ENCODE measurements at places on chromosomes 2 and 18.

- no peak for DNase-seq
Measured at GRCh38 chr18:40120796-40121391, 1834.1 kb upstream of the PIK3C3 start.

GRCh38 chr2:112794131-112794733 is 9.9 kb upstream of the IL1A start:
- peak; percentile 75 for DNase-seq

DNA sequence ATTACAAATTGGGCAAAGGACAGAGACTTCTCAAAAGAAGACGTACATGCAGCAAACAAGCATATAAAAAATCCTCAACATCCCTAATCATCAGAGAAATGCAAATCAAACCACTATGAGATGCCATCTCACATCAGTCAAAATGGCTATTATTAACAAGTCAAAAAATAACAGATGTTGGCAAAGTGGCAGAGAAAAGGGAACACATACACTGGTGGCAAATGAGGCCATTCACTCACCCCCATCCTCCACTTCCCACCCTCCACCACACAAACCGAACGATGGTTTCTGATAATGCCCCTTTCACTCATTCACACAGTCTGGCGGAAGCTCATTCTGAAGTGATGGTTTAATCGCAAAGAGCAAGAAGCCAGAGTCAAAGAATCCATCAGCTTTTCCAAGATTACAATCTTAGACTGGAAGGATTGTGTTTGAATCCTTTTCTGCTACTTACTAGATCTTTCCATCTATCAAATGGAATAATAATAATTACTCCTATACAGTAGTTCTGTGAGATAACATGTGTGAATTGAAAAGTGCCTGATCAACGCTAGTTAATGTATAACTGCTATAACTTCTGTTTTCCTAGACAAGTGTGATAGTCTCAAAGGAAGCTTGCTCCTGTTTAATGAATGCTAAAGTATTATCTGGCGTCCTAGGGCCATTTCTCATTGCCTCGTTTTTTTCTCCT is 16.9 kb upstream of the CD28 start:
- DNase-seq = no peak

GRCh38 chr2:27007416-27008374 is 25.1 kb upstream of the TMEM214 start:
- no peak for DNase-seq

GRCh38 chr2:238701341-238702206 is 146.3 kb upstream of the TWIST2 start:
- peak; percentile 1 for DNase-seq

DNA sequence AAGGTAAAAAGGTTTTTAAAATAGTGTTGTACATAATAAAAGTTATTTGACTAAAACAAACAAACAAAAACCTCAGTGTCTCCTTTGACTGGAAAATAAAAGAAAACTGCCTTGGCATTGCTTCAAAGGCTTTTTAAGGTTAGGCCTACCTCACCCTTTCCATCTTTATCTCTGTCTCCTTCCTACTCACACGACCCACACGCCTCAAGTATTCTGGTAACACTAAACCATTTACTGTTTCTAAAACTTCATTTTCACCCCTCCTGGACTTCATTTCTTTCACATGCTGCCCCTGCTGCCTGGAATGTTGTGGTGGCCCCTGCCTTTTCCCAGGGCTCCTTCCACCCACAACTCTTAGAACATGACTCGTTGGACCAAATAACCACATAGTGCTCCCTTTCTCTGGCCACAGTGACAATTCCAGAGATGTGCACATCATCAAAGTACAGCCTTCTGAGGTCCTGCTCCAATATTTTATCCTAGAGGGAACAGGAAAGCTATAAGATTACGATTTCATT is 54.0 kb downstream of the ERBB4 start:
- DNase-seq = peak; percentile 10

GRCh38 chr2:71720283-71720560 is 266.9 kb downstream of the DYSF start:
- peak; percentile 47 for DNase-seq

DNA sequence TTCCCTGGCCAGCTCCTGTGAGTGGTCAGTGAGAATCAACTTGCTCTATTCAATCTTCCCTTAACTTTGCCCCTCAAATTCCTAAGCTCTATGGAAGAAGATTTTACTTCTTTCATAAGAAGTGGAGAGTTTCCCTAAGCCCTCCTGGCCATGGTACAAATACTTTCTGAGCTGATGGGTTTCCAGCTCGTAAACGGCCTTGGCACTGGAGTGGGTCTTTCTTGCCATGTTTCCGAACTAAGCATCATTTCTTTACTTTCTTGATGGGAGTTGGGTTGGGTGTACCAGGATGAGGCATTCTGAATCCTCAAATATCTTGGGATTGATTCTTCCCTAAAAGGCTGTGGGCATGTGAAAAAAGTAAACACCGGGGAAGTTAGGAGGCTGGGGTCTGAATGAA is 72.5 kb downstream of the ACKR3 start:
- no peak for DNase-seq

DNA sequence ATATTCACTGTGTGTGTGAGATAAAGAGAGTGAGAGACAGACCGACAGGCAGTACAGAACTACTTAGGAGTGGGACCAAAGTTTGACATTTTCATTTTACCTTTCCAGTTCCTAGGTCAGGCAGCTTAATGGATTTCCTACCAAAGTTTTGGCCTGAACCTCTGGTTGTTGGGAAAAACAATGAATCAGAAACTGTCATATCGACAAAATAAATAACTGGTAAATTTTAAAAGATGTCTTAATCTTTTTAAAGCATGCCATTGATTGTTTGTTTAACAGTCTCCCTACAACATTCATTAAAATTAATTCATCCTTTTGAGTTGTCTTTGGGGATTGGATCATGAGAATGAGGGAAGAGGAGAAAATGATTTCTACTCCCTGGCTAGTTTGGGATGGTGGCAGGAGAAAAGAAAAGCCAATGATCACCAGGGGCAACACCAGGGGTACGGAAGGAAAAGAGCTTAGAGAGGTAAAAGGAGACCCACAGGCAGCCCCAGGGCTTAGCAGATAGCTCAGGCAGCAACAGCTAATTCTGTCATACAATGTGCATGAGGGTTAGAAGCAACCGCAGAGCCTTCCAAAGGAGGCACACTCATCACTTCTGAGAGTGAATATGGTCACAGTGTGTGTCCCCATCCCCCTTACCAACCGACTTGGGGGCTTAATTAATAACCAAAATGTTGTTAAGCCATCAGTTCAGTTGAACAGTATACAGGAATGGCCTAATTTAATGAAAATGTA is 98.5 kb downstream of the CCDC141 start:
- DNase-seq = no peak

- peak; percentile 69 for DNase-seq
Measured at GRCh38 chr2:201858281-201859184, 52.2 kb downstream of the CDK15 start.

DNA sequence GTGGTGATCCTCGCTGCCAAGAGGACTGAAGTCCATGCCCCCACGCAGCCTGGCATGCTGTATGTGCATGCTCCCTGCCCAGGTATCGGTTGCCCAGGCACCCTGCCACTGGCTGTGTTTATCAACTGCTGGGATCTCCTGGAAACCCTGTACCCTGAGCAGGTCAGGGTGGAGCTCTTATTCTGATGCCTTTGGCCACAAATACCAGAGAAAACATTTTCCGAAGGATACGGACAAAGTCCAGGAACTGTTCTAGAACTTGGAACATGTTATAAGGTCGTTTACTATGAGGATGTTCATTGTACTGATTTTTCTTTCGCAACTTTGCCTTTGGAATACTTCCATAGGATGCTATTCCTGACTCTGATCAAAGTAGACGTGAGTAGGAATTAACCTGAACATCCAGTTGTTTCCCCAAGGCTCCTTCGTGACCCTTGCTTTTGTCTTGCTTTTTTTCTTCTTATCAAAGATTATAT is 55.2 kb downstream of the TMEM17 start:
- DNase-seq = no peak

GRCh38 chr2:116117845-116118244 is 1675.4 kb downstream of the DPP10 start:
- no peak for DNase-seq

DNA sequence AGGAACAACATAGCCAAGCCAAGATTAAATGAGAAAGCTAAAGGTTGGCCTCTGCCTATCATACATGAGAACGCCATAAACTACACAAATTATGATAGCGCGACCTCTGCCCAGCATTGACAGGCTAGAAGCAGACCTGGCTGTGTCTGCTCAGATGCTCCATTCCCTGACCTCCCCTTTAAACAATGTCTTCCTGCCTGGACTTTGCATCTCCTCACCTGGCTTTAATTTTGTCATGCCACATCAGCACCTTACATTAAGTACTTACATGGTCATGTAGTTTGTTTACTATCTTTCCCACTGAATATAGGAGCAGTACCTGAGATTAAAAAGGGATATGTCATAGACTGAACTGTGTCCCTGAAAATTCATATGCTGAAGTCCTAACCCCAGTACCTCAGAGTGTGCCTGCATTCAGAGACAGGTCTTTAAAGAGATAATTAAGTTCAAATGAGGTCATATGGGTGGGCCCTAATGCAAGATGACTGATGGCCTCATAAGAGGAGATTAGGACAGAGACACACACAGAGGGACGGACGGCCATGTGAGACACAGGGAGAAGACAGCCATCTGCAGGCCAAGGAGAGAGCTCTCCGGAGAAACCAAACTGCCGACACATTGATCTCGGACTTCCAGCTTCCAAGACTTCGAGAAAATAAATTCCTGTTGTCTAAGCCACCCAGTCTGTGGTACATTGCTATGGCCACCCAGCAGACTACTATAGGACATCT is 103.7 kb downstream of the BIN1 start:
- DNase-seq = no peak

GRCh38 chr18:6625481-6625880 is 104.0 kb upstream of the ARHGAP28 start:
- DNase-seq = no peak

- DNase-seq = no peak
Measured at GRCh38 chr2:53473236-53473635, 294.4 kb upstream of the CHAC2 start.

GRCh38 chr2:240301256-240301795 is 134.1 kb upstream of the GPC1 start:
- no peak for DNase-seq

DNA sequence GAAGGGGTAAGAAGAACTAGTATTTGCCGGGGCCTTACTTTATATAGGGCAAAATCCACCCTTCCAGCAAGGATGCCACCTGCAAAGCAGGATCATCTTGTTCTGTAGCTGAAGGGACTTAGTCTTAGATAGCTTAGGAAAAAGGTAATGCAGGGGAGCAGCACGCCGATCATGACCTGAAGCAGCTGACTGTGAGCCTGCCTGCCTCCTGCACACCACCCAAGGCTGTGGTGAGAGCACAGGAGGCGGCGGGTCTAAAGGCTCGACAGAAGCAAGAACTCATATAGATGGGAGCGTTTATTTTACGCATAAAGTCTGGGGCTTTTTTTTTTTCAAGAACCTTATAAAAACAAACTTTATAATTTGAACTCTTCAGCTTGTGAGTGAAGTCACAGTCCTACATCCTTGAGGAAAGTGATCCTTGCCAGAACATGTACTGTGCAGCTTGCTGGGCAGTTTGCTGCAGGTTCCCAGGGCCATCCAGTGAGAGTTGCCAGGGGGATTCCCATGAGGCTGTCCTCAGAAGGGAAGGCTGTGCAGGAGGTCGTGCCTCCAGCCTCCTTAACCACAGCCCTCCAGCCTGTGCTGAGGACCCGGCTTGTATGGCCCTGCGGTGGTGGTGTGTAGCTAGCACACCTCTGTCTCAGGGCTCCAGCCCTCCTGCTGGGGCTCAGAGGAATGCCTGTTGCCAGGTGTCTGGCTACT is 92.1 kb downstream of the RNF144A start:
- no peak for DNase-seq

GRCh38 chr2:26691881-26692278 is 642 bp upstream of the KCNK3 start:
- DNase-seq = no peak

DNA sequence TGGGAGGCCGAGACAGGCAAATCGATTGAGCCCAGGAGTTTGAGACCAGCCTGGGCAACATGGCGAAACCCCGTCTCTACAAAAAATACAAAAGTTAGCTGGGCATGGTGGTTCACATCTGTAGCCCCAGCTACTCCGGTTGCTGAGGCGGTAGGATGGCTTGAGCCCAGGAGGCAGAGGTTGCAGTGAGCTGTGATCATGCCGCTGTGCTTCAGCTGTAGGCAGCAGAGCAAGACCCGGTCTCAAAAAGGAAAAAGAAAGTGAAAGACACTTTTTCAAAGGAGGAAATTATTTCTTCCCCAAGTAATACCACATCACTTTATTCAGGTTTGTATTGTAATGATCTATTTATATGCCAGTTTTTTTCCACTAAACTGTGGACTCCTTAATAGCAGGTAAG is 35.7 kb upstream of the TAF4B start:
- no peak for DNase-seq

GRCh38 chr2:151230627-151231140 is 31.0 kb downstream of the RBM43 start:
- DNase-seq = no peak

GRCh38 chr2:18085593-18085992 is 207.1 kb downstream of the KCNS3 start:
- DNase-seq = no peak

GRCh38 chr2:202375033-202375608 is 1.0 kb upstream of the BMPR2 start:
- peak; percentile 72 for DNase-seq

- DNase-seq = no peak
Measured at GRCh38 chr2:11630855-11631254, 39.1 kb downstream of the NTSR2 start.

DNA sequence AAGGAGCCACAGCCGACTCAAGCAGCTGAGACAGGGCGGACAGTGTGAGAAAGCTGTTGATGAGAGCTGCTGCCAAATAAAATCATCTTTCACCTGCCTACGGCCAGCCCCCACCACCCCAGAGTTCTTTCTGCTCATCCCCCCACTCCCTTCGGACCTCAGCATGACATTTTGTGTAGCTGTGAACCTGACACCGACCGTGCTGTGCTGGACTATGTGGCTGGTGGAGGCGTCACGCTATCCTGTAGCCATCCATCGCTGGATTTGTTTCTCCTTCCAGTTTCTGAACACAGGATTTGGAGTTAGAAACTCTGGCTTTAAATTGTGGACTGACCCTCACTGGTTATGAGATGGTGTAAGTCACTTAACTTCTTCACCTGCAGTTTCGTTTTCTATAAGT is 317.3 kb downstream of the DCDC2C start:
- DNase-seq = no peak

DNA sequence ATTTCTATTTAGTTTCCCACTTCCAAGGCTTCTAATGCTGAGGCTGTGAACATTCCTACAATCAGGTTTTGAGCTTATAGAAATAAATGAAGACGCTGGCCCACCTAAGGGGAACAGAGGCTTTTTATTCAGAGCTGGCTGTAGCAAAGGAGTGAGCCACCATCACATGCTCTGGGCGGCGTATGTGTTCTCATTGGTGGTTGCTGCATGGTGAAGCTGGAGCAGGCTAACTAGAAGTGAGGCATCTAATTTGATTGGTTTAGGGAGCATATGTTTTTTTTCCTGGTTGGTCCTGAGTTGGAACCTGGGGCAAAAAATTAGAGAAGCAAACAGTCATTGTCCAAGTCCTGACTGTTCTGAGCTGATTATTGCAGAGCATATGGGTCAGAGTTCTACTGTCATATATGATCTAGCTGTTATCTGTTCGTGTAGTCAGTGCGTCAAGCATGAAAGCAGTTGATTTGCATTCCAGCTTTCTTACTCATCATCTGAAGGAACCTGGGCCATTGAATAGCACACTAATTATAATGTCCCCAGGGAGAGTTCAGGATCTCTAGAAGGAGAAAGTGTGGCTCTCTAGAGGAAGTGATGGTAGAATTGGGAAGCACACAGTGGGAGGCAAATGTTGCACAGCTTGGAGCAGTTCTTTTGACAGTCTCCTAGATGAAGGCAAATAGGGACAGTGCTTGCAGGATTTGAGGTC is 279.6 kb downstream of the PARD3B start:
- DNase-seq = no peak

- DNase-seq = no peak
Measured at GRCh38 chr2:45988879-45989278, 308.3 kb upstream of the EPAS1 start.

Measured in GM03348 (cell line).